ENCODE measurements at places on chromosomes 6 and 20.

GRCh38 chr20:33191484-33191883 is 23.5 kb downstream of the BPIFA2 start:
- no peak for DNase-seq

DNA sequence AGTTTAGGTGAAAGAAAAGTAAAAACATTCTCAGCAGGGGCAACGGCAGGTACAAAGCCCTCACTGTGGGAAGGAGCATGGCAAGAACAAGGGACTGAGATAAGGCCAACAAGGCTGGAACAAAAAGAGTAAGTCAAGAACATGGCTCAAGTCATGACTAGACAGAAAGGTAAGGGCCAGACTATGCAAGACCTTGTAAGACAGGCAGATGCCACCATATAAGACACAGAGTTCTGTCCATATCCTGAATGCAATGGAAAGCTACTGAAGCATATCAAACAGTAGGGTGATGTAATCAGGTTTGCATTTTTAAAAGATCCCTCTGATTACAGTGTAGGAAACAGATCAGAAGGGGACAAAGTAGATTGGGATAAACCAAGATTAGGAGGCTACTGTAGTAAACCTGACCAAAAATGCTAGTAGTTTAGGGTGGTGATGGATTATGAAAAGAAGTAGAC is 5.5 kb downstream of the REV3L start:
- no peak for DNase-seq

DNA sequence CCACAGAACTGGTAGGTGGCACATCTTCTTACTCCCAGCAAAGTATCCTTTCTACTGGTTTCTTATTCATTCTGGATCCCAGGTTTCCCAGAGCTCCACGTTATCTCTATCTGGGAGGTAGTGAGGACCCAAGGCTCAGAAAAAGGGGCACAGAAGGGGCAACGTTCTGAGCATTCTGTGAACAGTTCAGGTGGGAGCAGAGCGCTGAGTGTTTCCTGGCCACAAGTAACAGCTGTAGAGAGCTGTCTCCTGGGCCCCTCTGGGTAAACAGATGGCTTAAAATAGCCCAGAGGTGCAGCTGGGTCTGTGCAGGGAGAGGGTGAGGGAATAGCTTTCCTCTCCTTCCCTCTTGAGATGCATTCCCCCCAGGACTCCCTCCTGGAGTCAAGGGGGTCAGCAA is 2.1 kb downstream of the APOBEC2 start:
- DNase-seq = no peak

DNA sequence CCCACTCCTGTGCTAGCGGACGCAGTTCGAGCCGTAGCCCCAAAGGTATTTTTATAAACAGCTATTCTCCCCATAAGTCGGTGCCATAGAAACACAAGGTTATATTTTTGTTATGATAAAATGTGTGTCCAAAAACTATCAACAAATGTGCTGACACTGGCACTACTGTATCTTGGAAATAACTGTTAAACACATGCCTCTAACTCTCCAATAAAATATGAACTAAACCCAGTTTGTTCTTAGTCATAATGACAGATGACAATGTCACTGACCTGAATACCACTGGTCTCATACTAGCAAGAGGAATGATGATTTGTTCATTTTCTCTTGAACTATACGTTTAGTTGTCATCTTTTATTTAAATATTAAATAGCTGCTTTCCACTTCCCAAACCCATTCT is 51.4 kb upstream of the NUP153 start:
- DNase-seq = no peak

DNA sequence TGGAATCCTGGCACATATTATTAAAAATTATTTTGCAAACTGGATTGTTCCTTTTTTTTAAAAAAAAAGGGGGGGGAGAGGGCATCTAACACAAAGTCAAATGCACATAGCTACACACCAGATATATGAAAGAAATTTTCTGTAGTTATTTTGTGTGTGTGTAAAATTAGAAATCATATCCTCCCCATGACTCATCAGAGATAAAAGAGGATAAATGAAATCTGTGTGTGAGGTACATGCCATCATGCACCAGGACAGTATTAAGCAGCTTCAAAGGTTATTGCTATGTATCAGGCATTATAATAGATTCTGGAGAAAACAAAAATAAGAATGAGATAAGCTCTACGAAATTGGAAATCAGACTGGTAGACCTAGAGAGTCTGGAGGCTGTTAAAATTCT is 5.2 kb downstream of the BTBD9 start:
- no peak for DNase-seq
